Stimulated activated CD4-positive, alpha-beta T cell treated with anti-CD3 and anti-CD28 coated beads, Interleukin-4, amount 100 ng/mL, for 1 hour (primary cell): ENCODE measurements at places on chromosomes 11 and 22.

DNA sequence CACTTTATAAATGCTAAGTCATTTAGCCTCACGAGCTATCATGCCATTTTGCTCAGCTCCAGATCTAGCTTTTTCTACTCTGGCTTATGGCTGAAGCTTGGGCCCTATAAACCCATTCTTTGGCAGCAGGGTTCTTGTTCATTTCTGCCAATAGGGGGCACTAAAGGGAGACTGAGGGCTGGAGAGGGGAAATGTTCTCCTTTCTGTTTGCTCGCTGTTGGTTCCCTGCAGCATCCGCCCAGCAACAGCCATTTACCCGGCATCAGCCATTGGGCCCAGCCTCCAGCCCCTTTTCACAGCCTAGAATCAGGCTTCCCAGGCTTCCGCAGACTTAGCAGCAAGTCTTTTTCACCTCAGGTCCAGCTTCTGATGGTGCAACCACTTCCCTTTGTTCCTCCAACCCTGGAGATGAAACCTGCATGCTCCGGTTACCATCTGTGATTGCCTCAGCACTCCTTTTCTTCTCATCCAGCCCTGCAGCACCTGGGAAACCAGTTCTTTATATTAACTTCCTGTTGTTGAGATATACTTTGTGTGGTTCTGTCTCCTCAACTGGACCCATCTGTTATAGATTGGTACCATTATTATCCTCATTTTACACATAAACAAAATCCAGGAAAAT is 4.2 kb upstream of the ME3 start:
- DNase-seq = no peak

- no peak for DNase-seq
Measured at GRCh38 chr22:45831394-45831793, 145.6 kb downstream of the WNT7B start.

DNA sequence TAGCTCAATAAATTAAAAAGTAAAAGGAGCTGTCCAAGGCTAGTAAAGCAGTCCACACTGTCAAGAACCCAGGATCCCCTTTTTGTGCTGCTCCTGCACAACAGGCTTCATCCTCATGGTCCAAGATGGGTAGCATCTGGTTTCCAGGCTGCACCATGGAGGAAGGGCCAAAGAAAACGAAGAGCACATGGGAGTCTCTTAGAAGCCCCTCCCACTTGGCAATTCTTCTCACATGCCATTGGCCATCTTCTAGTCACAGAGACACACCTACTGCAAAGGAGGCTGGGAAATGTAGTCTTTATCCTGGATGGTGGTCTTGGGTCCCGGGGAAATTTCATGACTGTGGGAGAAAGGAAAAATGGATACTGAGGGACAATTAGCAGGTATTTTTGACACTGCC is 37.8 kb downstream of the PRR5L start:
- DNase-seq = no peak

GRCh38 chr11:118485273-118485672 is 42.0 kb upstream of the TTC36 start:
- no peak for DNase-seq

DNA sequence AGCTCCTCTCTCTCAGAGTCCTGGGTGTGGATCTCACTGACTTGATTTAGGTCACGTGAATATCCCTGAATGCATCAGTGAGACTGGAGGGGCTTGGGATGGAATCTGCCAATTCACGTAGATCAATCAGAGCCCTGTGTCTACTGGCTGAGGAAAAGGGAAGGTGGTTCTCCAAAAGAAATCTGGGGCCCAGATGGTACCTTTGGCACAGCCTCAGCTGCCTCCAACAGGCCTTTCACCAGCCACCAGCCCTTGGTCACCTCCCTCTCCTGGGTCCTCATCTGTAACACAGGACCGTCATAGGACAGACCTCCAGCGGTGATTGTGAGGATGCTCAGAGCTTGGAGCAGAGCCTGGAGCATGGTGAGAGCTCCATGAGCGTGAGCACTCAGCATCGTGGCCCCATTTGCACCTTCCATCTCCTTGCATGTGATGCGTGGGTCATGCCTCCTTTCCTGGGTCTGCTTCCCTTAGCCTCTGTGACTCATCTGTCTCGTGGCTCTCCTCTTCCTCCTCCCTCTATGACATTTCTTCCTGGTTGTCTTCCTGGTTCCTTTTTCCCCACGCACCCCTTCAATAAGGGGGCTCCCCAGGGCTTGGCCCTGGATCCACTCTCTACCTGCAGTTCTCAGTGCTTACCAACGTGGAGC is 7.5 kb upstream of the MIEF1 start:
- no peak for DNase-seq

GRCh38 chr11:12005476-12005875 is 3.0 kb downstream of the DKK3 start:
- DNase-seq = no peak

- no peak for DNase-seq
Measured at GRCh38 chr22:22573047-22573889, 14.2 kb upstream of the PRAME start.

GRCh38 chr11:3050386-3051195 is 6.6 kb downstream of the CARS1 start:
- no peak for DNase-seq
